Psoas muscle (tissue), 8 donors: ENCODE measurements at places on chromosomes 4 and X.

GRCh38 chr4:90715242-90715641 lies 588.0 kb downstream of the CCSER1 start:
- no peak for DNase-seq

DNA sequence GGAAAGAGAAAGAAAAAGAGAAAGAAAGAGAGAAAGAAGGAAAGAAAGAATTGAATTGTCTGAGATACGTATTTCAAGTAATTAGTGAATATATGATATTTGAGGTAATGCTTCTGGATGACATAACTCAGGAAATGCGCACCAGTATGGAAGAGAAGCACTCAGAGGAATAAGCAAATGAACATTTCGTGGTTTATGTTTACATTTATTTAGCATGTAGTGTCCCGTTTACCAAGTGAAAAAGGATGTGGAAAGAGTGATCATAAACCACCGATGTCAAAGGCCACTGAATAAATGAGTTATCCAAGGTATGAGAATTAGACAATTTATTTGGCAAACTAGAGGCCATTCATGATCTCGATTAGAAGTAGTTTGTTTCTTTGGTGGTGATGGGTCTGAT lies 200.4 kb downstream of the ARAP2 start:
- DNase-seq = no peak

DNA sequence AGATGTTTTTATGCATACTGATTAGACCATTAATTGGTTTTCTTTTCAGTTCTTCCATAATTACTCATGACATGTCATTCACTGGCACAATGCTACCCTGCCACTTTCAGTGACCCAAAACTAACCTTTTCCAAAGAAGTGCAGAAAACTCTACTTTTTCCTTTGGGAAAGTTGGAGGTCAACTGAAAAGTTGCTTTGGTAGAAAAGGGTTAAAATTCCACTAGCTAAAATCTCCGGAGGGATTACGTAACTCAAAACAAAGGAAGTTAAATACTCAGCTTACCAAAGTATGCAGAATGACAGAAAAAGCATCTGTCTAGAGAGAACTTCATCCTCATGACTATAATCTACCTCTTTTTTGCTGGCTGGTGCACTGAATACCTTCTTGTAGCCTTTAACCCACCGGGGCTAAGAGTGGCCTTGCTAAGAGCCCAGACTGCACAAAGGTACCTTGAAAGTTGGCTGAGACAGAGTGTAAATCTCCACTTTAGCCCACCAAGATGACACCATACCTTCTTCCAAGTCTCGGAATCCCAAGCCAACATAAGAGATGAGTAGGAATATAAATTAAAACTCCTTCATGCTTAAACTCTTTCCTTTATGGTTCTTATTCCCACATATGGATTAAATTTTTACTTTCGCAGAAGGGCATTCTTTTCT lies 1099.5 kb upstream of the INTU start:
- DNase-seq = no peak

- DNase-seq = no peak
These were observed 109.9 kb upstream of the PTPN13 start for GRCh38 chr4:86484241-86484640.
